Fibroblast of pulmonary artery (primary cell): ENCODE measurements at places on chromosomes 5 and 9.
A peak's percentile ranks its signal among the peaks of the same experiment; 100 is the strongest.

DNA sequence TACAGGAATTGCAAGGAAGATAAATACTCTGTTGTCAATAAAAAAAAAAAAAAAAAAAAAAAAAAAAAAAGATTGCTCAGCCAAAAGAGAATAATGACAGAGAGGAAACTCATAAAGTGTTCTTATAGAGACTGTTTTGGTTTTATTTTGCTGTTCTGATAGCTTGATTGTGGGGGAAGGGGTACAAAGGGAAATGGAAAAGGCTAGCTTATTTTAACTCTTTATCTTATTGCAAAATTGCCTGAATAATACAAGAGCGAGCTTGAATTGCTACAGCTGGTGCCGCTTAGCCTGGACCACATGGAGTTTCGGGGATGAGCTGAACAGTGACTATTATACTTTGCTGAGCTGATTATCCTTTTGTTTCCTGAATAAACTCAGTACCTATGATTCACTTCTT, 31.0 kb upstream of the SHISAL2B start:
- DNase-seq, result no peak

DNA sequence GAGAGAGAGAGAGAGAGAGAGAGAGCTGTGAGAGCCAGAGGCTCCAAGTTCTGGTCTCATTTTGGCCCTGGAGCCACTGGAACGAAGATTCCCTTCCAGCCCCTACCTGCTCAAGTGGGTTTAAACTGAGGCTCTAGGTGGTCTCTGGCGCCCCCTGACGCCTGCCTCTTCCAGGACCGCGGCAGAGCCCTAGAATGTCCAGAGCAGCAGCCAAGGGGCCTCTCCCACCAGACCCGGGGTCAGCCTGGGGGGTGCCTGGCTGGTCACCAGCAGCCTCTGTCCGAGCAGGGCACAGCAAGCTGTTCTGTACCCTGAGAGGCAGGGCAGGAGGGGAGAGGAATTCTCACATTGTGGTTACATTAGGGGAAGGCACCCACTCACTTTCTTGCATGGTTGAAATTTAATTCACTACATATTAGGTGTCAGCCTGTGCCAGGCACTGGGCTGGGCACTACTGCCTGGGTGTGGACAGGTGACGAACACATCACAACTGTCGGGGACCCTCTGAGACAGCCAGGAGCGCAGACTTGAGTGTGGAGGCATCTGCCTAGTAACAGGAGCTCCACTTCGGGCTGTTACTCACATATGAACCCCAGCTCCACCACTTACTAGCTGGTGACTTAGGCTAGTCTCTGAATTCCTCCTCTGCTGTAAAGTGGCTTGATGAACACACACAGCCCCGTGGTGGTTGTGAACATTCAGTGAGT, 44.5 kb downstream of the AMBP start:
- peak; percentile 23 for DNase-seq

DNA sequence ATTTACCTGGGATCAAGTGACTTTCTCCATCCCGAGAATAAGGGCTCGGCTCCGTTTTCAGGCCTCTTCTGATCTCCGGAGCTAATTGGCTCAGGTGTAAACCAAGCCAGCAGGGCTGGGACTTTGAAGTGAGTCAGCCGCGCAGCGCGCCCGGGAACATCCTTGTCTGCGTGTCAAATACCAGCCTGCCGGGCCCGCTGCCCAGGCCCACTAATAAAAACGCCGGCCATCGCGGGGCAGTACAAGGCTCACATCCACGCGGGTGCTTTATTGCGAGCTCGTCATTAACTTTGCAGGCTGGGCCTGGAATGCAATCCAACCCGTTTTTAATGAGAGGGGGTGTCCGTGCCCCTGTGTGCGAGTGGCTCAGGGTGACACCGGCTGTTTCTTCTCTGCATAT, 416.8 kb downstream of the IRX2 start:
- DNase-seq, result no peak

DNA sequence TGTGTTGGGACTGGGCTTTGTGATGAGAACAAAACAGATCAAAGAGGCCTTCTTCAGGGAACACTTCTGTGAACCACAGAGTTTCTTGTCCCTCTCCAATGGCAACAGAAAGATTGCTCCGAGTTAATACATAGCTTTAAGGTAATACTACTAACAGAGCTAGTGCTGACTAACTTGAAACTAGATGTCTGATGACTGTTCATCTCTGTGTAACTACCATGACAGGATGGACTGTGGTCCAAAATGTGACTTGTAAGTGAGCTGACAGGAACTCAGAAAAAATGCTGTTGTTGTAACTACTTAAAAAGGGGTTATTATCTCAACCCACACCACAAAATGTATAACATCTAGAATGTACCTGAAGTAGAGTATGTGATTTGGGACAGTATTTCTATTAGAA, 630.2 kb upstream of the DMAC1 start:
- DNase-seq, result no peak

DNA sequence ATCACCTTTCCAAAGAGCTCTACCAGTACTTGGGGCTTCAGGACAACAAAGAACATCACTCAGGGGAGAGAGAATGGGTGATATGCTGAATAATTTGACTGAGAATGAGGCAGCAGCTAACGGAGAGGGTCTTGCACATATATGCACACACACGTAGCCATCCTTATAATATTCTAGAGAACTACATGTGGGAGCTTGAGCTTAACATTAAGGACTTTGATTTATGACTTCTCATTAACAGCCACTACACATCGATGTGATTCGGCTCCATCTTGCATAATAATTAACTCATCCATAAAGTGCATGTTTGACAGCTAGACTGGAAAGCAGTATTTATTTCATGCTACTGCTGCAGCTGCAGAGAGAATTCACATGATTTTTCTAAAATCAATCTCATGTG, 163.4 kb downstream of the RAB3C start:
- DNase-seq, result no peak

DNA sequence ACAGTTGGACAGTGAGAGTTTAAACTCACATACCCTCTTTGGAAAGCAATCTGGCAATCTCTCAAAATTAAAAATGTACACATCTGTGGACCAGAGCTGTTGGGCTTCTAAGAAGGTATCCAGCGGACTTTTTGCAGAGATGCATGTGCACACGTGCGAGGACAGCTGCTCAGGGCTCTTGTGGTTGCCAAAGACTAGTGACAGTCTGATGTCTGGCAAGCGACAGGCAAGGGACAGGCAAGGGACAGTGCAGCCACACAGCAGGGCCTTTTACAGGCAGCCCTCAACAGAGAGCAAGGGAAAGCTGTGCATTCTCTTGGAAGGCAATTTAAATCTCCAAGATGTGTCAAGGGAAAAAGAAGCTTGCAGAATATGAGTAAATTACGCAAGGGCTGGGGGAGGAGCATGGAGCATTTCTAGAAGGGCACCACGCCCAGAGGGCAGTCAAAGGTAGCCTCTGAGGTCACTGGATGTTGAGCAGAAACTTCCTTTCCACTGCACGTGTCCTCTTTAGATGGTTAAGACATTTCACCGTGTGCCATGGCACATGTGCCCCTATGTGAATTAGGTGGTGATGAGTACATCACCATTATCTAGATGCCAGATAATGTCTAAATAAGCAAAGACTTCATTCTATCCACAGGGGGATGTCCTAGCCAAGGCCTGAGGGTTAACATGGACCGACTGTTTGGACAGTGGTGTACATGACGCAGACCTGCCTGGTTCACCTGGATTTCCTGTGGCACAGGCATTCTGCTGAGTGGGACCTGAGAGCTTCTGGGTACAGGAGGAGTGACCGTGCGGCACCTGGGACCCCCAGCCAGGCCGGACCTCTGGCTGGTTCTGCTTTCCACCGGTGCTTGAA, 9.1 kb downstream of the GFPT2 start:
- peak; percentile 78 for DNase-seq

- DNase-seq, result no peak
Measured at GRCh38 chr9:34373749-34374148, 2.9 kb downstream of the MYORG start.

GRCh38 chr5:92687821-92688722, 892.9 kb downstream of the NR2F1-AS1 start:
- DNase-seq, result peak; percentile 72

GRCh38 chr5:173884402-173885053, 3.6 kb upstream of the CPEB4 start:
- DNase-seq, result no peak

- DNase-seq, result peak; percentile 44
Measured at GRCh38 chr9:14349447-14350348, 35.8 kb upstream of the NFIB start.

DNA sequence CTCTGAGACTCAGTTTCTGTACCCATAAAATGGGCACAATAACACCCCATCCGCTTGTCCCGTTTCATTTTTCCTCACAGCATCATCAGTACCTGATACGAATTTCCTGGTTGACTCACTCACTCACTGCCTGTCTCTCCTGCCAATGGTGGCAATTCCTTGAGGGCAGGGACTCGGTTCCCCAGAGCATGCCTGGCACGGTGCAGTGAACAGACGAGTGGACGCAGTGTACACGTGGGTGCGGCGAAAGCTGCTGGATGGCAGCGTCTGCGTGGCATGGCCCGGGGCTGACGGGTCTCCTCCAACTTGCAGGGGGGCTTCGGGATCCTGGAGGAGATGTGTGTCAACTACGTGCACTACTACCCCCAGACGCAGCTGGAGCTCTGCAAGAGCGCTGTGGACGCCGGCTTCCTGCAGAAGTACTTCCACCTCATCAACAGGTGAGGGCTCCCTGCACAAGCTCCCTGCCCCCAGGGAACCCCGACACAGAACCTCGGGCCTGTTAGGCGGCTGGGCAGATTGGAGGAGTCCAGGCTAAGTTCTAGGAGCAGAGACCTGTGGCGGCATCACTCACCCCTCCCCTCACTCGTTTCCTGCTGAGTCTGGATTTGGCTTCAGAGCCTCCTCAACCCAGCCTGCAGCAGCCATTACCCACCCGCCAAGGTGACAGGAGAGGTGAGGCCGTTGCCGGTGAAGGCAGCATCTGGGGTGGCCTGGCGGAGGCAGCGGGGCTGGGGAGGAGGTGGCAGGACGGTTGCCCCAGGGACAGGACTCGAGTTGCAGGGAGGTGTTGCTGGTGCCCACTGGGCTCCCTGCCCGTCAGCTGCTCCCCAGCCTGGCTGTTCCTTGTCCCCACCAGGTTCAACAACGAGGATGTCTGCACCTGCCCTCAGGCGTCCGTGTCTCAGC, 20.3 kb downstream of the DBH start:
- DNase-seq, result no peak

DNA sequence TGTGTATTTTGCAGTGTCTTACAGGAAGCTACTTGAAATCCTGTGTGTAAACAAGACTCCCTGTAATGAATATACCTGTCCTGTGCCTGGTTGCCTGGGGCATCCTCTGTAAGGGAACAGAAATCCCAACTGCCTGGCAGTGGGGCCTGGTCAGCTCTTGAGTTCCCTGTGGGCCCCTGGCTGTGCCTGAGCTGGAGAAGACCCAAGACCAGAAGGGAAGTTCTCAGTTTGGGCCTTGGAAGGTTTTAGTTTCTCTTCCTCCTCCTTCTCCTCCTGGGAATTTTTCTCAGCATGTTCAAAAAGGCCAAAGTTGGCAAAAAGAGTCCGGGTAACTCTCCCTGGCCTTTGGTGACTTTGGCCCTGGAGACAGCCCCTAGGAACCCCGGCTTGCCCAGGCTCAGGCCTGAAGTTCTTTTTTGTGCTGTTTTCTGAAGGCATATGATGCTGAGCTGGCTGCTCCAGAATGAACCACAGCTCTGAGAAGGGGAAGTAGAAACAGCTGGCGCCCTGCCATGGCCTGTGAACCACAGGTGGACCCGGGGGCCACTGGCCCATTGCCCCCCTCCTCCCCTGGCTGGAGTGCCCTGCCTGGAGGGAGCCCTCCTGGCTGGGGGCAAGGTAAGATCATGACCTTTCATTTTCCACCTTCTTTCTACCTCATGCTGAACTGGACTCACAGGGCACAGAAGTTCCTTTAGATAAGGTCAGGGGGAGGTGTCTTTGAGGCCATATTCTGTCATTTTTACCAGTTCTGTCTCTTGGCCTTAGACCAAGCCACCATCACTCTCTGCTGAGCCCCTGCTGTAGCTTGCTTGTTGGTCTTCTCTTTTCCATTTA, 5.8 kb downstream of the TMEM268 start:
- DNase-seq, result no peak
